ENCODE measurements at places on chromosomes 3 and 15.

DNA sequence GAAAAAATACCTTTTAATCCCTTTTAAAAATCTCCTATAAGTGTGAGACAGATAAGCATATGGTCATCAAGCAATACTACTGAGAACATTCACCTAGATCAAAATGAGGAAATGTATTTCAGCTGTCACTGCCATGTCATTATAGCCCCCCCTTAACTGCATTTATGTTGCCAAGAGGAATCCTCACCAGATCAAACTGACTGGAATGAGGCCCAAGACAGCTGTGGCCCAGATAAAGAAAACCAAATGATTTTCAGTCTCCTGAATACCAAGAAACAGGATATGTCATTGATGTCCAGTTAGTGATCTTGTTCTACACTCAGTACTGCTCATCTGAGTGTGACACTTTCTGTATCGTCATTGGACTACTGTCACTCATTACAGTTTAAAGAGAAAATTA lies 35.1 kb upstream of the CPB1 start:
- no peak for DNase-seq

- no peak for DNase-seq
Observed at GRCh38 chr3:135862361-135862760, 103.2 kb upstream of the PPP2R3A start.

GRCh38 chr3:45948311-45948781 lies 5.1 kb downstream of the CXCR6 start:
- DNase-seq = no peak

DNA sequence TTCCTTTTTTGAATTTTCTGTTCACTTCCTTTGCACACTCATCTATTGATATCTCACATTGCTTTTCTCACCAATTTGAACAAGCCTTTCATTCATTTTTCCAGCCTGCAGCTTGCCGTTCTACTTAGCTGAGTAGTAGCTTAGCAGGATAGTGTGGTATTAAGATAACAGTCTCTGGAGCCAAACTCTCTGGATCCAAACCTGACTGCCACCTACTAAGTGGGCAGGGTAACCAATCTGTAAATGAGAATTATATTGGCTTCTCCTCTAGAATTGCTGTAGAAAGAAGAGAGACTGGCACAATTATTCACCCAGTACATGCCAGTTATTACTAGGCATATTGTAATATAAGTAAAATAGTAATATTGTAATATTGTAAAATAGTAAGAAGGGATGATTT lies 40.5 kb downstream of the AQP9 start:
- no peak for DNase-seq

DNA sequence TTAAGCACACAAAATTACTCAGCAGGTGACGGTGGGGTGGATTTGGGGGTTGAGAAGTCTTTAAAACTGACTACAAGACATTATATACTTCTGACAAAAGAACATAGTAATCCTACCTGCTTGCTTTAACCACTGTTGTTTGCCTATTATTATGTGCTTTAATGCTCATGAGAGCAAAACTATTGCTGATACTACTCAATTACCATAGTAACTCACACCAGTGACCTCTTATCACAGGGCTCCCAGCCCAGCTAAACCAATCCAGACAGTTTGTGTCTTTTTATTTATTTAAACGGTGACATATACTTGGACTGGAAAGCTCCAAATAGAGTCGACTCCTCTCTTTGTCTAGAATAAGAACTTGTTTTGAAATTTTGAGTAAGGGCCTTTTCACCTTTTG lies 42.8 kb upstream of the FEZF2 start:
- no peak for DNase-seq
